Stomach (tissue), 19 donors: ENCODE measurements at places on chromosomes 7 and 10. TPM values are rescaled to one million over a fixed set of nuclear protein-coding genes. Genes with fewer than 3 reads are reported as not detected.

The GDF2 gene
- not detected for total RNA-seq

The CLDN4 gene
- total RNA-seq, result not detected

GRCh38 chr7:119344466-119344865, 928.5 kb upstream of the KCND2 start:
- no peak overlapping the region for H3K27ac ChIP-seq
- H3K27me3 ChIP-seq, result no peaks in the 10 kb centered on the region
- no peak for DNase-seq
- H3K36me3 ChIP-seq, result no peaks in the 10 kb centered on the region

GRCh38 chr7:47422611-47423010, 159.3 kb downstream of the TNS3 start:
- no peak overlapping the region for H3K27ac ChIP-seq
- H3K36me3 ChIP-seq, result peaks cover 88% of the 10 kb centered on the region
- no peak overlapping the region for H3K4me3 ChIP-seq
- DNase-seq, result no peak
- H3K27me3 ChIP-seq, result no peaks in the 10 kb centered on the region
- no peaks in the 10 kb centered on the region for H3K4me1 ChIP-seq

DNA sequence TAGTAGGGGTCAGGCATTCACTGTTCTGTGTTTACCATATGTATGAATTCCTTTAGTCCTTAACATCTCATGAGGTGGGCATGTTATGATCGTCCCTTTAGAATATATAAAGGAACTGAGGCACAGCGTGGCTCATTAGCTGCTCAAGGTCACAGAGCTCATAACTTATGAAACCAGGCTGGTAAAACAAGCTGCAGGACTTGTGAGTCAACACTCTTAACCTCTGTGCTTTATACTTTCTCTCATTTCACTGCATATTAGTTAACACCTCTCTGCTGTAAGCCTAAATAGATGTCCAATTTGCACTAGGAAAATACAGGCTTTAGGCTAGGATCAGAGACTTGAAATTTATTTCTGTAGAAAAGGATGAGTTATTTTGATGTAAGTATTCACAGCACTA, 180.3 kb upstream of the HDAC9 start:
- H3K4me1 ChIP-seq, result no peaks in the 10 kb centered on the region
- DNase-seq, result no peak
- no peaks in the 10 kb centered on the region for H3K27me3 ChIP-seq
- no peaks in the 10 kb centered on the region for H3K36me3 ChIP-seq
- no peak overlapping the region for H3K4me3 ChIP-seq

DNA sequence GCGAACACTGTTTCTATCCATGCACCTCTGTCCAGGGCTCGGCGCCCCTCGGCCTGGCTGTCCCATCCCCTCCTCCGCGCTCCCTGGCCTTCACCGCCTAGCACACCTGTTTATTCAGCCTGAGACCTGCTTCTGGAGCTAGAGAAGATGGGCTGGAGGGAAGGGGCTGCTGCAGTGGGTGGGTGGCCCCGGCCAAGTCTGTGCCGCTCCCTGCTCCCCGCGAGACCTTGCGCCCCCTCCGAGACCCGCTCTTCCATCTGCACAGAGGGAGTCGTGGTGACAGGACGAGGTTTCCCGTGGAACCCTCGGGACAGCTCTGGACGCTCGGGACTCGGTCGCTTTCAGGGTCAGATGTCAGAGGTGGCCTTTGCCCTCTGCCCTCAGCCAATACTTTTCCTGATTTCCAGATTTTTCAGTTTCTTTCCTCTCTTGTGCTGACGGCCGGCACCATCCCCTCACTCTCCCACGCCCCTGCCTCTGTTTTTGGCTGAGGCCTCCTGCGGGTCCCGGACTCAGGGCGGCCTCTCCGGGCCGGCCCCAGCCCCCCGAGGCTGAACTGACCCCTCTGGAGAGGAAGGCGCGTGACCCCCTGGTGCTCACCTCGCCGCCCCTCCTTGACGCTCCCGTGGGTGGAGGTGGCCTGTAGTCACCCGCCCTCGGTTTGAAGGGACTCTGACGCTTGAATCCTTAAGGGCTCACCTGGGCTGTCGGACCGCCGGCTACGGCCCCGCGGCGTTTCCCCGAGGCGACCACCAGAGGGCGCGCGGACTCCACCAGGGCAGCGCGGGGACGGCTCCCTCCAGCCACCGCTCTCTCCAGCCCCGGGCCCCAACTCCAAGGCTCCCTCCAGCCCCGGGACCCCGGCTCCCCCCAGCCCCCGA, 15.6 kb downstream of the SHH start:
- peak; percentile 86 for DNase-seq
- H3K4me3 ChIP-seq, result peak overlapping the region; percentile 4
- no peaks in the 10 kb centered on the region for H3K36me3 ChIP-seq

DNA sequence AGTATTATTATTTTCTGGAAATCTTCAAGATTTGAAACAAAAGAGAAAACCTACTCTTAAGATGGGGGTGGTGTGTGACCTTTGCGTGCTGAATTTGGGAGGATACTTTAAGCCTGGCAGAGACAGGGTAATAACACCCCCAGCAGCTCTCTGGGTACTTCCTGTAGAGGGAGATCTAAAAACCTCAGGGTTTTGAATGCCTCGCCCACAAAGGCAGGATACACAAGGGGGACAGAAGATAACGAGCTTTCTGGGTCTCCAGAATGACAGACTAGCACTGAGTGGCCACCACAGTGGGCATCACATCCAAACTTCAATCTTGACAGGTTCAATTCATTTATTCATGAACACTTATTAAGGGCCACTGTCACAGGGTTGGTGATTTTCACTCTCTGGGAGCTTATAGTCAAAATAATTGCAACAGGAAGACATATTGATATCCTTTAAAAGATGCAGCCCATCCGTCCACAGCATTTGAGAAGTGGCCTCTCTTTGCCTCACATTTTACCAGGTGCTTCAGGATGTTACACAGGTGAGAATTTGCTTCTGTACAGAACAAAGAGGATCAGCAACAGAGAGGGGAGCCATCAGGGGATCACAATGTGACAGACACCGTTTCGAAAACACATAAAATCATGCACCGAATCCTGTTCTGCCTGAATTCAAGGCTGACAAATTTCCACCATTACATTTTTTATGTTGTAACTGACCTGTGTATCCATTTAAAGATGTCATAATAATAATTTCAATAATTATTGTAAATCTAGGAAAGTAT, 14.3 kb downstream of the CPA1 start:
- no peak overlapping the region for H3K27ac ChIP-seq
- DNase-seq, result no peak
- no peak overlapping the region for H3K4me3 ChIP-seq
- H3K27me3 ChIP-seq, result no peaks in the 10 kb centered on the region
- no peaks in the 10 kb centered on the region for H3K4me1 ChIP-seq
- H3K36me3 ChIP-seq, result no peaks in the 10 kb centered on the region

GRCh38 chr7:81236560-81236959, 317.7 kb upstream of the SEMA3C start:
- H3K27me3 ChIP-seq, result no peaks in the 10 kb centered on the region
- no peak overlapping the region for H3K27ac ChIP-seq
- no peaks in the 10 kb centered on the region for H3K36me3 ChIP-seq
- no peaks in the 10 kb centered on the region for H3K4me1 ChIP-seq

DNA sequence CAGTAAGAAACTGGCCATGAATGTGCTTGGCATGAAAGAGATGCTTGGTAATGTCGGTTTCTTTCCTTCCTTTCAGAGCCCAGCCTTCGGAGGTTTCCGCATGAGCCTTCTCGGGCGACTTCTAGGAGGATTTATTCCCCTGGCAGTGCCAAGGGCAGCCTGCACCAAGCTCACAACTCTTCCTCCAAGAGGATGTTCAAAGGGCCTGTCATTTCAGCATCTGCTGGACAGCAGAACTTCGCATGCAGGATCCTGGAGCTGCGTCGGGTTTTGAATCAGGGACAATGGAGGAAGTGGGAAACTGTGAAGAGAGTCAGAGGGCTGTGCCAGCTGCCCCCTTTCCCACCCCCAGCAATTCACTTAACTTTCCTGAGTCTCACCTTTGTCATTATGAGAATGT, 21.3 kb downstream of the GOLGA7B start:
- peaks cover 14% of the 10 kb centered on the region for H3K4me1 ChIP-seq
- H3K27me3 ChIP-seq, result peaks cover 51% of the 10 kb centered on the region
- no peaks in the 10 kb centered on the region for H3K36me3 ChIP-seq
- no peak for DNase-seq
- H3K4me3 ChIP-seq, result no peak overlapping the region

DNA sequence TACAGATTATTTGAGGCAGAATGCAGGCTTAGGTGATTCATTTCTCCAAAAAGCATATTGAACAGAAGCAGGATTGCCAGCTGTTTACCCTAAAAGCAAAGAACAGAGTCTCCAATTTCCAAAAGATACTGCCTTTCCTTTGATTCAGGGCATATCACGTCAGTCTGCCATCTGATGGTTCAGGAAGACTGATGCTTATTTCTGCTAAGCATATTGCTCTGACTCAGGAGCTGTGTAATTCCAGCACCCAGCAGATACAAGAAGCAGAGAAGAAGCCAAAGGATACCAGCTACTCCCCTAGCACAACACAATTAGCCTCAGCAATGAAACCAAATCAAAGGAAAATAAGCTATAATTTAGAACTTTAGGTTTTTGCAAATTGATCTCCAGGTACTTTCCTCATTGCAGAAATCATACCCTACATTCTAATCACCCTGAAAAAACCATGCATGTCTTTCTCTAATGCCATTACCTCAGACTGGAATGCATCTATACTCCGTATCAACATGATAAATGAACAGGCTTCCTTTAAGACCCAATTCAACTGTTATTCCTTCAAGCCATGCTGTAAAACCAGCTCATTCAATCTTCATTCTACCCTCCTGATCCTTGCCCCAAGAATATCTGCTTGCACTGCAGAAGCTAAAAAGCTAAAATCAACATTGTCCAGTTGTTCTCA, 55.1 kb downstream of the ABI1 start:
- no peaks in the 10 kb centered on the region for H3K27me3 ChIP-seq
- H3K36me3 ChIP-seq, result no peaks in the 10 kb centered on the region
- H3K4me1 ChIP-seq, result peaks cover 19% of the 10 kb centered on the region
- no peak overlapping the region for H3K4me3 ChIP-seq
